Stimulated activated CD8-positive, alpha-beta memory T cell treated with anti-CD3 and anti-CD28 coated beads, Interleukin-4, amount 100 ng/mL, for 24 hours (primary cell): ENCODE measurements at places on chromosomes 5 and 9.

DNA sequence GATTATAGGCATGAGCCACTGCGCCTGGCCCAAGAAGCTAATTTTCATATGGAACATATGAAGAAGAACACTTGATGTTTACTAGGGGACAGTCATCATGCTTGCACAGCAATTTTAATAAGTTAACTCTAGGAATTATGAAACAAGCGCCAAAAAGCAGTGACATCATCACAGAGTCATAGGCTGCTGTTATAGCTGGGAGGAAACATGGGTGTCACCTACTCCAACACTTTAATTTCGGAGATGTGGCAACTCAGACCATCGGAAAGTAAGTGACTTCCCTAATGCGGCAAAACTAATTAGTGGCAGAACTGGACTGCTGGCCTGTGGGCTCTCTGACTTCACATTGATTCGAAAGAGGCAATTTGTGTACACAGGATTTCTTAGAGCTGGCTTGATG, 38.1 kb upstream of the EQTN start:
- DNase-seq: no peak

DNA sequence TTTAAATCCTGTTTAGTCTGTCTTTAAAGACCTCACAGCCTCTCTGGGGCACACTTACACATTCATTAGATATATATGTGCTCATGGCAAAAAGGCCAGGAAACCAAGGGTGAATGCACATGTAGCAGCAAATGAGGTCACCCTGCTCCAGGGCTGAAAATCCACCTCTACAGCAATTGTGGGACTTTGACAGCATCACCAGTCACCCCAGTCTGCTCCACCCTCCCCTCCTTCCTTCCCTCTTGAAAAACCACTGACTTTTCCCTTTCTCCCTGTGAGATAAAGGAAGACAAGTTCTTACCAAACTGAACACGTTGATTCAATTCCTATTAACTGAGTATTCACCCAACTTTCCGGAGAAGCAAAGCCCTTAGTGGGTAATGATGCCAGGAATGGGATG, 15.2 kb upstream of the SH3RF2 start:
- DNase-seq: no peak

- DNase-seq: no peak
Measured at GRCh38 chr5:57311251-57311650, 137.4 kb downstream of the GPBP1 start.

- no peak for DNase-seq
Measured at GRCh38 chr9:110355911-110356310, 18.2 kb upstream of the TXNDC8 start.

GRCh38 chr9:131203431-131204218, 72.7 kb downstream of the FAM78A start:
- DNase-seq: no peak

GRCh38 chr5:133257977-133258376, 206.2 kb downstream of the HSPA4 start:
- DNase-seq: no peak

- DNase-seq: no peak
Measured at GRCh38 chr5:151664694-151665585, 21.8 kb downstream of the SPARC start.

- no peak for DNase-seq
Measured at GRCh38 chr5:120988491-120988890, 524.4 kb downstream of the PRR16 start.

DNA sequence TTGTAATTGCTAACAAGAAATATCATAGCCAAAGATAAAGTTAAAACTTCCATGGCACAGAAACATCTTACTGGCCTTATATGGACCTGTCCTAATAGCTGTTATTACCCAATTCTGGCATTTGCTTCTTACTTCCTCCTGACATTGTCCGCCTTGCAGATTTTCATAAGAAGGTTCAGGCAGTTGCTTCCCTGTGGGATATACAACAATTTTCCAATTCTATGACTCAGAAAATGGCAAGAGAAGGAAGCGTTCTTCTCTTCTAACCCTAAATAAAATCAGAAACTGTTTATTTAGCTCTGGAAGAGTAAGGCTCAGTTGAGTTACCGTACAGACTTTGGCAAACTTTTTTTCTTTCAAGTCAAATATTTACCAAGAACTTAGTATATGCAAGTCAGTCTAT, 1.7 kb downstream of the PRKAA1 start:
- DNase-seq: no peak

GRCh38 chr5:32578363-32578762, 7.0 kb upstream of the SUB1 start:
- DNase-seq: no peak

DNA sequence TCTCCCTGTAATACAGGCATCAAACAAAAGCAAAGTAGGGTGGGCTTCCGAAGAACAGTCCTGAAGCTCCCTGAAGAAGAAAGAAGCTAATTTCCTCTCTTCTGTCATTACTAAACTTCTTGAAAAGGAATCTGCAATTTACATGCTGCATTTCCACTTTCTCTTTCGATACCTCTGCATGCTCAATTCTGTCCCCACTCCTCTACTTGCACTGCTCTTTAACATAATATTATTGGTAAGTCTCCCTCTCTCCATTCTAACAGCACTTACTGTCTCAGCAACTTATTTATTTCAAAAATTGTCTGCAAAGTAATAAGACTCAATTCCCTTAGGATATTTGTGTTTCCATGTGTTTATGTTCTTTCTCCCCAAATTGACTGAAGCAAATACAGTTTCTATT, 3.9 kb upstream of the PLPP1 start:
- DNase-seq: no peak

- no peak for DNase-seq
Measured at GRCh38 chr5:79924936-79925893, 65.8 kb downstream of the MTX3 start.

DNA sequence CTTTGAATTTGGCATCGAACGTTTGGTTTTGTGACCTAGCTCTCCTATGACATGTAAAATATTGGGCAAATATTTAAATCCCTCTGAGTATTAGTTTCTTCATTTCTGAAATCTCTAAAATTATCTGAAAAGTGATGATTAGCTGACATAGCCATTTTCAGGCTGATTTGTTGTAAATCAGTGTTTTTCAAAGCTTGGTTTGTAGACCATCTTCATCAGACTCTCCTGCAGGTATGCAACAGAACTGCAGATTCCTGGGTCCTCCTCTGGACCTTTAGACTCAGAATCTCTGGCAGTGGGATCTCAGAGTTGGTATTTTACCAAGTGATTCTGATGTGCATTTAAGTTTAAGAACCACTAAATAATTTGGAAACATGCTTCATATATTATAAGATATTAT, 38.9 kb upstream of the NMUR2 start:
- DNase-seq: no peak

DNA sequence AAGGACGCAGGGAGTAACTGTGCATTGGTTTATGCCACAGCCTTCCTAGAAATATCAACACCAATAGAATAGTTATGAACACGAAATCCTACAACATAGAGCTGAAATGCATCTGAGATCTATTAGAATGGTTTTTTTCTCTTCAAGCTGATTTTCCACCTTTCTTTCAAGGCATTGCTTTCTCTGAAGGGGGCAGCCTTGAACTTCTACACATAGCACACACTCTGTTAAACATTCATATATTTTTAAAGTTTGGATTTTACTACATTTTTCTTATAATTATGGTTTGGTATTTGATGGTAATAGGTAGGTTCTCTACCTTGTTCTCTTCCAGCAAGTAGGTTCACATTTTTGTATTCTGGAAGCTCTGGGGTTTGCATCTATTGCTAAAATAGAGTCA, 661.8 kb downstream of the SEMA5A start:
- DNase-seq: no peak

DNA sequence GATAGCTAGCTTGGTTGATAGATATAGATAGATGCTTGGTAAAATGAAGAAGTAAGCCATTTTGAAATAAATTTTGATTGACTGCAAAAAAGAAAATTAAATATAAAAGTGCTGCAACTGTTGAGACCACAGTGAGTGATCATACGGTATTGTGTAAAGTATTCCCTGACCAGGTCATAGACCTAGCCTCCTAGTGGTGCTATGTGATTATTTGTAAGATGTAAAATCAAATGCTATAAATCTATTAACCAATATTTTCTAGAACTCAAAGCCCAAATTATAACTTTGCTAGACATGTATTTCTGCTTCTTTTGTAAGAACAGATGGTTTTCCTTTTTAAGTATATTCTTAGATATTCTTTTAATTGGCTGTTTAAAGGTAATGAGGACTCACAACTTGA, 480.2 kb upstream of the PTPRD start:
- no peak for DNase-seq

DNA sequence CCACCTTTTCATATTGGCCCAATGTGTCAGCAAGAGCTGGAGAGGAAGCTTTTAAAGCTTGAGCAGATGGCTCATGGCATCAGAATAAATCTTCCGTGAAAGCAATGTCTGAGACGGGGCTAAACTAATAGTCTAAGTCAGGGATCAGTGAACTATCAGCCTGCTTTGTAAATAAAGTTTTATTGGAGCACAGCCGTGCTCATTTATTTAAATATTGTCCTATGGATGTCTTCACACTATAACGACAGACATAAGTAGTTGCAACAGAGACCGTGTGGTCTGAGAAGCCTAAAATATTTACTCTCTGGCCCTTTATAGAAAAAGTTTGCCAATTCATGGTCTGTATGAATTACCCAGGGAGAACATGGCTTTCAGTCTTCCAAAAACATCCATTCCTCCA, 85.6 kb upstream of the SLC44A1 start:
- DNase-seq: no peak

GRCh38 chr5:437281-437771, 5.7 kb upstream of the EXOC3 start:
- DNase-seq: no peak

DNA sequence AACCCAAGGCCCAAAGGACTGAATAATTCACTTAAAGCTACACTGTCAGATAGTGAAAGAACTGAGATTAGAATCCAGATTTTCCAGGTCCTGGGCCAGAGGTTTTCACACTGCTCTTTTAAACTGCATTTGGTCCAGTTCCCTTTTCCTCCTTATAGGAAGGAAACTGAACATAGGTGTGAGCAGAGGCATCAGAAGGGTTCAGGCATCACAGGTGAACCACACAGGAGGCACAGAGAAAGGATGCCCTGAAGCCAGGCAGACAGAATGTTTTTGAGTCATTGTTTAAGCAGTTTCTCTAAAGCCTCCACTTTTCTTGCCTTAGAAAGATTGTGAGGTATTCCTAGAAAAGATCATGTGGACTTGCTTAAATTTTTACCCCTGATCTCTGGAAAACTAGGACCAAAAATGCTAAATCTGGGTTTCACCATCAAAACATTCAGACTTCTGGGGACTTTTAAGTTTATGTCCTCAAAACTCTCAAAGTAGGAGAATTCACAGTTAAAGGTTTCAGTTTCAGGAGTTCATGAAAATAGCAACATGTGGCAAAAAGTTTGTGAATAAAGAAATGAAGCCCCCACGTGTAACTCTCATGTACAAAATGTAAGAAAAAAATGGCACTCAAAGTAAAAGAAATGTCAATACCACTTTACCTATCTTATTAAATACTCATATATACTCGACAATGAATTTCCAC, 386.1 kb downstream of the NTRK2 start:
- DNase-seq: no peak

GRCh38 chr5:139146809-139147482, 51.2 kb downstream of the SIL1 start:
- no peak for DNase-seq

DNA sequence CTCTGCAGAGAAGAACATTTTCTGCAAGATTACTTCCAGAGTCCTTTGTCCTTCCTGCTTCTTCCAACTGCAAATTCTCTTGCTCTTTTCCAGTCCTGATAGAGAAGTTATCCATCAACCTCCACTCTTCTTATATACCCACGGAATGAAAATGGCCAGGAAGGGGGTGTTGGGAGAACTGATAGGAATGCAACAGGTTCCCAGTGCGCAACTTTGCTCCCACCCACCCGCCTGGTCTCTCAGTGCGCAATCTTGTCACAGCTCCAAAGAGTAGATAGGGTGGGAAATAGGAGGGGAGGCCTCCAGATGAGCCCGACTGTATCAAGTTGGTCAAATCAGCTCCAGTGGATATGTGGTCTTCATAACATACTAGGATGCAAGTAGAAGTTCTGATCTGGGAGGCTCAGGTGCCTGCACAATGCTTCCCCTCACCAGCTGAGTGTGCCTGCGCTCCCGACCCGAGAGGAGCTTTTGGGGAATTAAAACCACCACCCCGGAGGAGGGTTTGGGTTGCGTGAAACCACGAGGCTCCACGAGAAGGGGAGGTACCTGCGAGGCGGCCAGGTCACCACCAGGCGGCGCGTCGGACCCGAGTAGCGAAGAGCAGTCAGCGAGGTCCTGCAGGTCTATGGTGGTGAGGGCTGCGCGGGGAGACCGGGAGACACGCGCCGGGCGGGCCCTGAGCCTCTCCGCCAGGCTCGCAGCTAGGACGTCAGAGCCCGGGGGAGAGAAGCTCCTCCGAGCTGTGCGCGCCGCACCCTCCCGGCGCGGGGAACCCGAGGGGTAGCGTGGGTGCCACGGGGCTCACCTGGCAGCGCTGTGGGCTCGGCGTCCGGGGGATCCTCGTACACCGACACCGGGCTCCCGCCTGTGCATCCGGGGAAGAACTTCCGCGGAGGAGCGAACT, 835 bp downstream of the MCIDAS start:
- DNase-seq: peak; percentile 56

- DNase-seq: no peak
Measured at GRCh38 chr5:10730043-10730351, 31.0 kb downstream of the DAP start.

- no peak for DNase-seq
Measured at GRCh38 chr5:119743927-119744326, 114.6 kb downstream of the FAM170A start.

GRCh38 chr5:51384281-51384840, 1.1 kb downstream of the ISL1 start:
- DNase-seq: no peak

GRCh38 chr5:115649541-115649940, 23.7 kb upstream of the TMED7 start:
- DNase-seq: no peak

DNA sequence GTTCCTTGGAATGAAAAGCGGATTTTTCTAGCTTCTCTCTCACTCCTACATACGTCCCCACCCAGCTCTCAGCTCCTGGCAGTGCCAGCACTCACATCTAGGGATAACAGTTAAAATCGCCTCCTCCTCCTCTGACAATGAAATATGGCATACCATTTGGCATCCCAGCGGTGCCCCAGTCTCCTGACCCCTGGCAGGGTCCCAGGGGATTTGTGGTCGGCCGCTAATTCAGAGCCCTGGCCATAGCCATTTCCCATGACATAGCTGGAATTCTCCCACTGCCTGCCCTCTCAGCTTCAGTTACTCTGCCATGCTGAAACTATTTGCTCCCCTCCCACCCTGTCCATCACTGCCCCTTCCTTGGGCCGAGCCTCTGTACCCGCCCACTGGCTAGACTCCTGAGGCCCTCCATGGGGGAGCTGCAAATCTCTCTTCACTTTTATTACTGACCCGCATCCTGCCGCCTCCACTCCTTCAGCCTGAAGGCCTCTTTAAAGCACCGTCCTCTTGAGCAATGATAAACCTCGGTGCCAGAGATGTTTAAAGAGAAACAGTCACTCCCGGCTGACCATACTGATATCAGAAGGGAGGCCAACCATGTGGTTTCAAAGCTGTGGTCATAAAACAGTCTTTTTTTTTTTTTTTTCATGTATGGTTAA, 139.8 kb downstream of the SLIT3 start:
- no peak for DNase-seq
